ENCODE measurements at places on chromosomes 6 and 20.
A peak's percentile ranks its signal among the peaks of the same experiment; 100 is the strongest.

- DNase-seq: no peak
Measured at GRCh38 chr6:142260748-142261147, 41.1 kb upstream of the ADGRG6 start.

GRCh38 chr20:41639630-41640029 is 21.5 kb upstream of the CHD6 start:
- no peak for DNase-seq

DNA sequence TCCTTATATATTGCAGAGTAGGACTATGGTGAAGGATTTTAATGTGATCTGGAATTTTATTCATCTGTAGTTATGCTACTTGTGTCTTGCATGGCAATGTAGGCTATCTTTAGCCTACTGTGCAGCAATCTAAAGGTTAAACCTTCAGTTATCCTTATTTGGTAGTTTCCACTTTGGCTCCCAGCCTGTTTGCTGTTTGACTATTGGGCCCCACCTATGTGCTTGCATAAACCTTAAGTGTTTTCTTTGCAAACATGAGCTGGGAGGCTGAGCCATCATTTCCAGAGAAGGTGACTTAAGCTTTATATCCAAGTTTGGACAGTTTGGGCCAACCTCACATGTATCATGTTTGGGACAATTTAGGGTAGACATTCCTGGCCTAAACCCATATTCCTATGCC is 537.5 kb downstream of the BTBD3 start:
- no peak for DNase-seq

DNA sequence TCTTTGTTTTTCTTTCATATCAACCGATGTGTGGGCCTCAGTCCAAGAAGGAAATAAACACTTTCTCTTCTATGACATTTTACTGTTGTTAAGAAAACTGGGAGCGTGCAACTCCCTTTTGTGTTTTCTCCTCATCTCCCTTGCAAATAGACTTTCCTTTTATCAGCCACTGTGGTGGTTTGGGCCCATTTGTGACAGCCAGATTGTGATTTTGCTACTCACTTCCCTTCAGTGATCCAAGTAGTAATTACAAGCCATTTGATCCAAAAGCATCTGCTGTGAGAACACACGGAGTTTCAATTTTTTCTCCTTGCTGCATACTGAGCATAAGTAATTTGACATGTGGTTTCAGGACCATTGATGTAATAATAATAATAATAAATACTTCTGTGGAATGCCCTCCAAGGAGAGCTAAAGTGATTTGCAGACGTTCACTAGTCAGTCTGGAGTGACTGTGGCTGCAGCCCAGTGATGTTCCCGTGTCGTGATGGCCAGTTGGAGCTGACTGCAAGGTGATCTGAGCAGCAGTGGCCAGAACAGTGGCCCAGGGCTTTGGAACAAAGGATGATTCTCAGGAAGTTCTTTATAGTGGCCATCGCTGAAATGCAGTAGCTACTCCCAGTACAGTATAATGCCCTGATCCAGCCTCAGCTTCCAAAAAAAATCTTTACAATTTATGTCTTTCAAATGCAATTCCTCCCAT is 91.9 kb upstream of the CLDN20 start:
- DNase-seq: no peak

- no peak for DNase-seq
Measured at GRCh38 chr6:100880149-100880852, 828 bp downstream of the ASCC3 start.

- no peak for DNase-seq
Measured at GRCh38 chr20:13296070-13296469, 75.0 kb downstream of the ISM1 start.

- no peak for DNase-seq
Measured at GRCh38 chr20:63804308-63804636, 26.8 kb downstream of the ZBTB46 start.

GRCh38 chr6:148177589-148178233 is 164.9 kb upstream of the SASH1 start:
- DNase-seq: peak; percentile 25

- DNase-seq: no peak
Measured at GRCh38 chr6:93293872-93294271, 125.5 kb downstream of the EPHA7 start.

GRCh38 chr20:57654363-57654997 is 34.3 kb upstream of the ZBP1 start:
- no peak for DNase-seq

GRCh38 chr6:27471365-27472115 is 1.4 kb downstream of the ZNF184 start:
- DNase-seq: no peak
